CD4-positive, alpha-beta memory T cell (primary cell): ENCODE measurements at places on chromosomes 3 and 15.

DNA sequence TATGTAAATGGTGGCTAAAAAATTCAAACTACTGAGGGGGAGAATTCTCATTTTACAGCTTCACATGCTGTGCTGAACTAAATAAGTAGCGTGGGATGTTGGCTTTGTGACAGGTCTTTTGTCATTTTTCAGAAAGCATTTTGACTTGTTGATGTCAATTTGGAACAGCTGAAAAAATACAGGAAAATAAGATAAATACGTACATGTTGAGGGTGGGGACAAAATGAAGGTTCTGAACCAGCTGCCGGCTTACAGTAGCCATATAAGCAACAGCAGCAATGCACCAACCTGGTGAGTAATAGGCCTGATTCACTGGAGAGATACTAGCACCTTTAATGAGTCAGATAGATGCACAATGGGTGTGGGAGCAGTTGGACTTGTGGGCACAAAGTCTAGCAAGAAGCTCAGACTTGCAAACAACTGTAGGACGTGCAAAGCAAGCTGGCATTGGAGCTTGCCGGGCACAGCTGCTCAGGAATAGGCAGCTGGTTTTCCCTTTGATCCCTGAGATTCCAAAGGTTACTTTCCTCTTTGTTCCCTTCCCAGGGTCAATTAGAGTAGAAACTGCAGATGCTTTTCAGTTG is 12.9 kb downstream of the B3GNT5 start:
- DNase-seq = no peak

GRCh38 chr3:186219211-186219638 is 110.3 kb upstream of the ETV5 start:
- no peak for DNase-seq

DNA sequence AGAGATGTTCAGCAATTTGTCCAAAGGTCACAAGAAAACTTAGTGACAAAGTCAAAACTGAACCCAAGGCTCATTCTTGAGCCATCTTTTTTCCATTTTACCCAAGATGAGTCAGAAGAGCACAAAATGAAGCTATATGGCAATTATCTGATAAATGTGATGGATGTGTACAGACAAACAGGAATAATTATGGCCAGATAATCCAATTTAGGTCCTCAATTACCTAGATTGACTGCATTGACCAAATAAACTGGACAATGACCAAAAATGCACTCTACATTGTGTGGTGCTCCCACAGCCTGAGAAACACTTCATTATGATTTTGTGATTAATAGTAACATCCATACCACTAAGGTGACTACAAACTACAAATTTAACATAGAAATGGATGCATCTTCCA is 1105.8 kb downstream of the IGSF11 start:
- DNase-seq = no peak

GRCh38 chr3:70189884-70190473 is 122.5 kb downstream of the MDFIC2 start:
- no peak for DNase-seq

DNA sequence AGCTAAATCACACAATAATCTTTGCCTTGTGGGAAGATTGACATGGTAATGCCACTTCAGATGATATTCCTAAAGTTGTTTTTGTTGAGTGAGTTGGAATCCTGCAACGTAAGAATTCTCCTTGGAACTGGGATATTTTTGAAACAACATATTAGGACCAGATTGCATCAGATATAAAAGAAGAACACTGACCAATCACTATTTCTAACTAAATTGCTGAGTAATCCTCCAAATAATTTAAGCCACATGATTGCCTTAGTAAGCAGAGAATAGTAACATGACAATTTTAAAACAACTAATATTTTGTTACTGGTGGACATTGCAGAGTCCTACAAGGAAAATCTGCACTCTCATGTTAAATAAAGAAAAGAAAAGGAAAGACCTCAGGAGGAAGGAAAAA is 353.9 kb upstream of the LMCD1 start:
- no peak for DNase-seq

- DNase-seq = no peak
These were observed 6.1 kb upstream of the LRRC15 start for GRCh38 chr3:194375473-194376240.

DNA sequence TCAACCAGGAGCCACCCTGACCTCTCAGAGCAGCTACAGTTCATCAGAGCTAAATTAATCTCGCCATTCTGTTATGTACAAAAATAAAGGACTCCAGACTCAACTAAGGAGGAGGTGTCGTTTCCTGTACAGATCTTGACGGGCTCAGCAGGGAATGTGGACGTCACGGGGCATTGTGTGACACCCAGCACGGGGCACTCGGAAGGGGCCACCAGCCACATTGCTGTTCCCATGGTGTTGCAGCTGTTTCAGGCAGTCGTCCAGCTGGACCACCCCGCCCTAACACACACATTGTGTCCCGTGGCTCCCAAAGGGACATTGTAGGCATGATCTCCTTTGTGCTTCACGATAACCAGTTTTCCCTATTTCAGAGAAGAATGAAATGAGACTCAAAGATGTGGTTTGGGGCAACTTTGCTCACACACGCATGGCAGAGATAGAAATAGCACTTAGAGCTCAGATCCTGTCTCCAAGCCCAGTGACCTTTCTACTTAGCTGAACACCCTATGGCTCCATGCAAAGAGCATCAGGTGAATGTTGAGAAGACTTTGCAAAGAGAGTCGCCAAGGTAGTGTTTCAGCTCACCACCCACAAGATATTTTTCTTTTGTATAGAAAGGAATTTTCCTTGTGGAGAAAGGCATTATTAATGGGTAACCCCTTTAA is 5.5 kb downstream of the SSUH2 start:
- no peak for DNase-seq

GRCh38 chr15:45201869-45202268 is 14.1 kb upstream of the SHF start:
- no peak for DNase-seq

GRCh38 chr15:89641053-89641452 is 14.2 kb downstream of the KIF7 start:
- DNase-seq = no peak

DNA sequence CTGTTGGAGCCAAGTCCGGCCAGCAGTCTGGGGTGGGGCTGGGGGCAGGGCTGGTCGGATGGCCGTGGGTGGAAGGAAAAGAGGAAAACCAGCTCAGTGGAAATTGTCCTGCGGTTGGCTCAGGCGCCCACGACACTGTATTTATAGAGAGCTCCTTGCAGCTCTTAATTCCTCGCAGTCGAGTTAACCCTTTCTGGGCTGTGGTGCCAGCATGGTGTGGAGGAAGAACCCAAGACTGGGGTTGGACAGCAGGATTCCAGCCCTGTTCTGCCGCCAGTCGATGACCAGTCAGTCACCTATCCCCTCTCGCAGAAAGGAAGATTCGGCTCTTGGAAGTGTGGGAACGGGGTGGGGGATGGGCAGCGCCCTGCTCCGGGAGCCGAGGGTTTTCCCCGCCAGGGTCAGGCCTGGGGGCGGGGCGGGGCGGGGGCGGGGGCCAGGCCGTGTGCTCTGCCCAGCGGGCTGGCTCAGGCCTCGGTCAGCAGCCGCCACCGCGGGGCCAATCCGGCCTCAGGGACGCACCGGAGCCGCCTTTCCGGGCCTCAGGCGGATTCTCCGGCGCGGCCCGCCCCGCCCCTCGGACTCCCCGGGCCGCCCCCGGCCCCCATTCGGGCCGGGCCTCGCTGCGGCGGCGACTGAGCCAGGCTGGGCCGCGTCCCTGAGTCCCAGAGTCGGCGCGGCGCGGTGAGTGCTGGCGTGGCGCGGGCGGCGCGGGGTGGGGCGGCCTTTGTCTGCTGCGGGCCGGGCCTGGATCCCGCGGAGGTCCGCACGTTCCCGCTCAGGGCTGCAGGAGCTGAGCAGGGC is at the start of gene CD276:
CD276 (plus strand) TSS at position 607 of the 804 bp plus-strand sequence. CDS start 15,257 bp downstream, outside the sequence.
- DNase-seq = no peak

DNA sequence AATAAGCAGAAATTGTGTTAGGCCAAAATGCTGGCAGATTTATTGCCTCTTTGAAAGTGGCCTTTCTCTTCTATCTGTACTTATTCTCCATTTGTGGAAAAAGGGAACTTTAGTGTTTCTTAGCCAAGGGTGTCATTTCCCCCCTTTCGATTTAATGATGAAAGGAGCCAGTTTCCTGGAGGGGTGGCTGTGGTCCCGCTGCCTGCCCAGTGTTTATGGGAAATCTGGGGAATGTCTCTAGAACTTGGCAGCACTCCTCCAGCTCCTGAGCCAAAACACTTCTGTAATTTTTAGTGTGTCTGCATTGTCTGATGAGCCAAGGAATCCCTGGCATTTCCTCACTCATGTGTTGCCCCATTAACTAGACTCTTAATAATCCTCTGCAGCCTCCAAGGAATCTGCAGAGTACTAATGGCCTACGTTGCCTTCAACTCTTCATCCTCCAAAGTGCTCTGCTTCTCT is 448.8 kb downstream of the GRM7 start:
- no peak for DNase-seq

GRCh38 chr3:191566469-191566868 is 105.5 kb downstream of the PYDC2 start:
- no peak for DNase-seq

DNA sequence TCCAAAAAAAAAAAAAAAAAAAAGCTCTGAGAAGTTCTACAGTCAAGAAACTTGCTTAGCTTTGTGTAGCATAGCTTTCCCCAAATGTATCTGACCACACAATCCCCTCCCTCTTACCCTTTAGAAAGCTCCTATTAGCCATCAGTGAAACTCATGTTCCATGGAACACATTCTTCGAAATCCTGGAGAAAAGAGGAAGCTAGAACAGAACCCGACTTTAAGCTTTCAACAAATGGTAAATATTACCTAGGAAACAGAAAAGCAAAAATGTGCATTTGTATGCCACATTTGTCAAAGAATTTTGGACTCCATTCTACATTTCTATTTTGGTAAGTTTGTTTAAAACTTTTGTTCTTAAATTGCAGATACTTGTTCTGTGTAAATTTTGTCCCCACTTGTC is 17.4 kb upstream of the CRTC3 start:
- no peak for DNase-seq

DNA sequence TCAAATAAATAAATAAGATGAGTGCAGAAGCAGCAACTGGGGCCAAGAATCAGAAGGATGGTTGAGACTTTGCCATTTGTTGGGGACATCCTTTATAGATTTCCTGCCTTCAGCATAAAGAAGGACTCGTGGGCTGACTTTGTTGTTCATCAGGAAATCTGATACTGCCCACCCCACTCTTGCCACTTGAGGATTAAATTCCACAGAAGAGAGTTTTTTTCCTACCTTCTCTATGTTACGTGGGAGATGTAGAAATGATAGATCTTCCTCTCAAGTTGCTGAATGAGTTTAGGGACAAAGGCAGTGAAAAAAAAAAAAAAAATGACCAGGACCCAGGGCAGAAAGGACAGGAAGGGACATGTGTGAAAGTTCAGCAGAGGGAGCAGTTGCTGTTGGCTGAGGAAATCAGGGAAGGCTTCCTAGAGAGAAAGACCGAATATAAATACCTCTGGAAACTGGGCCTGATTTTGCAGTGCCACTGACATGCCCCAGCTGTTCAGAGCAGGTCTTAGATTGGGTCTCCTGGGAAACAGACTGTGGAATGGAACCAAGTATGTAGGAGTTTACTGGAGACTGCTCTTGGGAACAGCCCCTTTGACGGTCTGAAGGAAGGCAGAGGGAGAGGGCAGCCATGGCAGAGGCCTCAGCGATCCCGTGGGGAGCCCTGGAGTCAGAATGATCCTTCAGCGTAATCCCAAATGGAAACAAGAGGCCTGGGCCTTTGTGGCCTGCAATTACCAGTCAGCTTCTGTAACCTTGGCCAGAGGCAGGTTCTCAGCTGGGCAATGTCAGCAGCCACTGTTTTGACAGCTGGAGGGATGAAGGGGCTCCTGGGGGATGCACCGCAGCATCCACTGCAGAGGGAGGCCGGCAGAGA is 50.9 kb downstream of the C3orf20 start:
- DNase-seq = no peak

GRCh38 chr15:44676676-44677075 is 13.2 kb upstream of the SPG11 start:
- no peak for DNase-seq
